ENCODE measurements at places on chromosomes 12 and 14.

DNA sequence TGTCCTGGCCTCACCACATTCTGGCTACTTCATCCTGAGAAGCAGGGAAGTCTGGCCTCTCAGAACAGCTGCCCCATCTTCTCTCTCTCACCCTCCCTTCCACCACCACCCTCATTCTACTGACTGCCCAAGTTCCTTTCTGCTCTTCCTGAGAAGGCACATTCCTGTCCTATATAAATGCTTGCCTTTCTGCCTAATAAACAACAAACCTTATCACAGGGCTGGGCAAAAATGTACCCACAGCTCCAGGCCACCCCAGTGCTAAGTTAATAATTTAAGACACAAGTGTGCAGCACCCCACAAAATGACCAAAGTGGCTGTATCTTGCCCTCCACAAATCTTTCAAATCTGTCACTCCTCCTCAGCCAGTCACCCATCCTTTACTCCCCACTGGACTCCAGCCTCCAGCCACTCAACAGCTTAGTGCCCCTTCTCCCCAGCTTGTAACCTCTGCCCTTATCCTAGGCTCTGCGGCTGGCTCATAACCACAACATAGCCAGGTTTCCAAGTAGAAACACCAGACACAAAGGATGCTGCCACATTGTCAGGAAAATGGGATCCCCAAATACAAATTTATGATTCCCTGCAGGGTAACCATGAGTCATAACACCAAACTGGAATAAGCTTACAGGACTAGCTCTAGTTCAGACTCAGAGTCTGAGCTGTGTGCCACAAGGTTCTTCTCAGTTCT lies 15.0 kb downstream of the OXA1L start:
- DNase-seq, result peak; percentile 22

- DNase-seq, result no peak
These were observed 48.8 kb downstream of the CIT start for GRCh38 chr12:119828300-119828699.

DNA sequence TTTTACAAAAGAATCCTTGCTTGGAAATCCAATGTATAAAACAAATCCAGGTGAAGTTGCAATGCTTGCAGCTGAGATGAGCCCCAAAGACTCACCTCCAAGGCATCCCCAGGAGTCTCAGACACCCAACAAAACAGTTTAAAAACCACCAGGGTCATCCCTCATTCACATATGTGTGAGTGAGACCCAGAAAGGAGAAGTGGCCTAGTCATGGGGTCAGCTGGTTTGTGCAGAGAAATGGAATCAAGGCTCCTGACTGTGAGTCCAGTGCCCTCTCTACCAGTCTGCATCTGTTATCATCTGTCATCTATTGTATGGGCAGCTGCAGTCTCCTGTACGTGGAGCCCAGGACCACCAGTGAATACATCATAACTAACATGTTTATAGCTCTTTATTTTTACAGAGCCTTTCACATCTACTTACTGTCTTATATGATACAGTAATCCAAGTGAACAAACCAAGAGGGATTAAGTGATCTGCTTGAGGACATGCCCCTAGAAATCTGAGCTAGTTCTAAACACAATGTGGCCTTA lies 27.1 kb downstream of the PLEKHG7 start:
- peak; percentile 35 for DNase-seq

DNA sequence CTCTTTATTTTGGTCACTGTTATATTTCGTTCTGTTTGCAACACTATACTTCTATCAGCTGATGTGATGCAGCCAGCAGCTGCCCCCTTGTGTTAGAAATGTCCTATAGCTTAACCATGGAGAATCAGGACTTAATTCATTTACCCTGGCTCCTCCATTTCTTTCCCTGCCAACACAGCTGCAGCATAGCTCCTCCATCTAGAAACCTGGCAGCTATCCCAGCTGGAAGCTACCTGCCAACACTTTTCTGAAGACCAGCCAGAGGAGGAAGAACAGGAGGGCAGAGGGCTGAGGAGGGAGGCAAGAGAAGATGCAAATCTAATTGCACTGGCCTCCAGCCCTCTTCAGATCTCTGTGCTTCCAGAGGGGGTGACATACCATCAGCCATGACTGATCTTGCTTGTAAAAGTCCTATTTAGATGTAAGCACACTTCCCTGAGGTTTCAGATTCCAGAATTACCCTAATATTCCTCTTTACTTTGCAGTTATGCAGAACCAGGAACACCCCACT lies 156.8 kb upstream of the TMEM260 start:
- peak; percentile 85 for DNase-seq

DNA sequence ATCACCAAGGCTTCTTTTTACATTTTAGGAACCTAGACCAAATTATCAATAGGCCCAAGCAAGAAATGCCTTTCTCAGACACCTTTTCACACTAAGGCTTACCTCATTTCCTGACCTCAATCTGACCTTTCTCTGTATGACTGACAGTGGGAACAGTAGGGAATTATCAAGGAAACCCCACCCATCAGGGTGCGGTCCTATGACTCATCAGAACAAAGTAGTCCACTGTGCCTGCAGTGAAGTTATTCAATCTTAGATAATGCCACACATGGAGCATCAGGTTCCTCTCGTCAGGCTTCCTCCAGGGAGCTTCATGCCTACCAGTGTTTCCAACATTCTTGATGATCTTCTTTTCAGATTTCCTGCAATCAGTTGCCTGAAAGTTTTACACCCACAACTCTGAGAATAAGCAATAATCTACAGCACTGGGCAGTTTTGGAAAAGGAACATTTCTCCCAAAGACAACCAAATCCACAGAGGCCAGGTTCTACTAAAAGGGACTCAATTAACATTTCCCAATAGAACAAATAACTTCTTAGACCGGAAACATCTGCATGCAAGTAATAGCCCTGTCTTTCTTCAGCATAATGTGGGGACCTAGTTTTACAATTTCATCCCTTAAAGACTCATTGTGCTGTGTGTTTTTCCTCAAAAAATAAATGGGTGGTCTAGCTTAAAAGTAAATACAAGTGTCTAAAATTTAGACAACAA lies 35.9 kb upstream of the TMTC2 start:
- DNase-seq, result peak; percentile 19

GRCh38 chr14:71113376-71113775 lies 206.1 kb downstream of the PCNX1 start:
- DNase-seq, result peak; percentile 72

DNA sequence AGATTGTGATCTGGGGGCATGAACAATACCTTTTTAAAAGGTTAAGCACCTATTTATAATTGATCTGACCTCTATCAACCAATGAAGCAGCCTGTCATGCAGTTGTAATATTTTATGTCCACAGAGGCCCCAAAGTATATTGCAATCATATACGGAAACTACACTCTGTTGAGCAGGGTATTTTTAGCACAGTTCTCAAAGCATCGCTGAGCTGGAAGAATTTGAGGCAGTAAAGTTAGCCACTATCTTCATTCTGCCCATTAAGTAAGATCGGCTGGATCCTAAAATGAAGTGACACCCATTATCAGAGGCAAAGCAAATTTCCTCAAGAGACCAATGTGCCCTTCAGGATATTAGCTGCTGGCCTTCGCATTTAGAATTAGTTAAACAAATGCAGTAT lies 47.7 kb upstream of the GRIP1 start:
- DNase-seq, result no peak

DNA sequence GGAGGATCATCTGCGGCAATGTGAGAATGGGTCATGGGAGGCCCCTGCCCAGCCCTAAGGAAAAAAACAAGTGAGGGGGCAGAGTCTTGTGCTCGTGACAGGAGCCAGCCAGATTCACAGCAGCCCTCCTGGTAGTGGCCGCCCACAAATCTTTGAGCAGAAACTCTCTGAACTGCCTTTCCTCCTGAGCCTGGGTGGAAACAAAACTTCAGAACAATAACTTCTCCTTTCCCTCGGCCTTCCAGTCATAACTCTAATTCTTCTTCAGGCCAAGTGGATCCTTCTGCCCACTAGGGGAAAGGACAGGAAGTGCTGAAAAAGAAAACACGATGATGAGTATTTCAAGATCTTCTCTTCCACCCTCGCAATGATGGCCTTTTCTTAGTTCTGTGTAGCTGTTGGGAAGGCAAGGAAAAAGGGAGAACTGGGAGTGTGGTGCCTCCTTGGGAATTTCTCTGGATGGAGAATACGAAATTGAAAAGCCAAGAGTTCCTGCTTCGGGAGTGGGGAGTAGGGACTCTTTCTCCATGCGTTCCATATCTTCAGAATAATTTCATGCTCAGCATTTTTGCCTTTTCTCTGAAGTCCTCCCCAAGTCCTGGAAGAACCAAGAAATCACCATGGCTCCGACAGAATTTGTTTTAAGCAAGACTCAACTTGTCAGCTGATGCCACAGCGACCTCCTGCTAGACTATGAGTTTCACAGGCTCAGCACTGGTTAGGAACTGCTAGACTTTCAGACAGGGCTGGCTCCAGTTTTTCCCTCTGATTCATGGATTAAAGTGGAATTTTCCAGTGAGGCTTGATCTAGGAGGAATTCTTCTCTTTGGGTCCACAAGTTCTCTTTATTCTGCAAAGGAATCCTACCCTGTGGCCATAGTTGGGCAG lies 188.9 kb downstream of the CAND1 start:
- peak; percentile 8 for DNase-seq

- DNase-seq, result peak; percentile 66
These were observed 37.8 kb upstream of the ITPR2 start for GRCh38 chr12:26870491-26871419.

DNA sequence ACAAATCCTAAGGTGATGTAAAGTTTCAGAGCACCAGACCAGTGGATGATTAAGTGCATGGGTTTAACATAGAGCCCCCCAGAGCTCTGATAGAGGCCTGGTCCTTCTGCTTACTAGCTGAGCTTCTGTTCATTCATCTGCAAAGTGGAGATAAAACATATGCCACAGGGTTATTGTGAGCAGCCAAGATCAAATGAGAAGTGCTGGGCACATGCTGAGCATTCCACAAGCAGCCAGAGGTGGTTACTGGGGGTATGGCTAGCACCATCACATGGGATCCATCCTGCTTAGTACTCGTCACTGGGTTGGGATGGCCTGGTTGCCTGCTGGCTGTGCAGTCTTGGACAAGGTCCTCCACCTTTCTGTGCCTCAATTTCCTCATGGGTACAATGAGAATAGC lies 18.0 kb upstream of the SMUG1 start:
- no peak for DNase-seq

GRCh38 chr12:55817345-55818139 lies at the start of the genes ORMDL2 and SARNP:
TSS of gene ORMDL2 (plus strand) at chr12:55818041. CDS start at chr12:55819000, 959 bp downstream.
TSS of gene SARNP (minus strand) at chr12:55817724. CDS start at chr12:55817701, 23 bp downstream.
- DNase-seq, result peak; percentile 100

DNA sequence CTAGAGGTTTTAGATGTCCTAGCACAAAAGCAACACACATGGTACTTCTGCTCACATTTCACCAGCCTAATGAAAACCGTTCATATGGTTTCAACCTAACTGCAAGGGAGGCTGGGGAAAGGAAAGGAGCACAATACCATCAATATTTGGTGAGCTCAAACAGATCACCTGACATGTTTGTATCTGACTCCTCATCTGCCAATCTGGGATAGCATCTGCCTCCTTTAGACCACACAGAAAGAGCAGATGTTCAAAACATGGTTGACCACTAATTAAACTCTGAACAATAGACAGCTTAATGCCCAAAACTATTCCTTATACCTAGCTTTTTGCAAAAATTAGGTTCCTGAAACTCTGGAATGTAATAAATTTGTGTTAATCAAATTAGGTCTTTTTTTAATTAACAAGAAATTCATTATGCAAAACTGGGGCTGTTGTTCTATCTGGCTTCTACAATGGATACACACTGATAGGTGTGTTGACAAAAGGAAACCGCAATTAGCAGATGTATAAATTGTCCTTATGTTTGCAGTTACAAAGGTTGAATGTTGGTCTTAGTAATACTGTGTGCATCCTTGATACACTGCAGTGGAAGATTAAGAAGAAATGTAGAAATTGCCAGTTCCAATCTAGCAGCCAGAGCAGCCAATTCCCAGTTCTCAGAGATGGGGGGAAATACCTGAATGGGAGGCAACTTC lies 89.3 kb downstream of the DUSP6 start:
- no peak for DNase-seq

GRCh38 chr12:39807043-39807442 lies 187.4 kb upstream of the ABCD2 start:
- DNase-seq, result no peak

GRCh38 chr12:28190321-28191050 lies at the start of gene CCDC91:
TSS of gene CCDC91 (plus strand) at chr12:28190456. CDS start at chr12:28257216, 66,760 bp downstream.
- DNase-seq, result peak; percentile 89

- peak; percentile 55 for DNase-seq
These were observed 44.5 kb upstream of the ZDHHC17 start for GRCh38 chr12:76719171-76720041.

- peak; percentile 89 for DNase-seq
These were observed 7.7 kb upstream of the INF2 start for GRCh38 chr14:104681689-104682074.

DNA sequence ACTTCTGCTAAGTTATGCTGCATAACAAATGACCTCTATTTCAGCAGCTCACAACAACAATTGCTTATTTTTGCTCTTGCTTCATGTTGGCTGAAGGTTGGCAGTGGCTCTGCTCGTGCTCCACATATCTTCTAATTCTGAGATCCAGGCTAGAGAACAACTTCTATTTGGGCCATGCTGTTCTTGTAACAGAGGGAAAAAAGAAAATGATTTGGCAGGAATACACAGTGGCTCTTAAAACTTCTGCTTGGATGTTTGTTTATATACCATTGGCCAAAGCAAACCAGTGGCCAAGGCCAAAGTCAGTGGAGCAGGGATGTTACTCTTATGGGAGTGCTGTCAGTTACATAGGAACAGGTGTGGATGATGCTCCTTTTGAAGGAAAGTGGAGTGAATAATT lies 32.1 kb downstream of the GPHN start:
- DNase-seq, result no peak

- no peak for DNase-seq
These were observed 18.9 kb upstream of the CERS5 start for GRCh38 chr12:50185970-50186663.

- peak; percentile 57 for DNase-seq
These were observed 110.2 kb downstream of the RASSF9 start for GRCh38 chr12:85725991-85726390.

DNA sequence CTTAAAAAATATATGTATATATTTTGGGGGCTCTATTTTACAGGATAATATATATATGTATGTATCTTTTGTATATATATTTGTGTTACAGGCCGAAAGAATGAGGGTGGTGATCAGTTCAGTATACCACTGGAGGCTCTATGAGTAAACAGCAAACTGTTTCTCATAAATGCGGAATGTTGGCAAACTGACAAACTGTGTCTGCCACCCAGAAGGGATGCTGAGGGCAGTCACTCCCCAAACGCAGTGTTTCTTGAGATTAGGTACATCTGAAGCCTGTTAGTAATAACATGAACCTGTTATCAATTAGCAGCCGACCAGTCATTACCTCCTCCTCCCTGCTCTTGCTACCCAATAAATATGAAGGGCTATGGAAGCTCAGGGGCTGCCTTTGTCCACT lies 20.8 kb downstream of the TNFAIP2 start:
- peak; percentile 80 for DNase-seq

DNA sequence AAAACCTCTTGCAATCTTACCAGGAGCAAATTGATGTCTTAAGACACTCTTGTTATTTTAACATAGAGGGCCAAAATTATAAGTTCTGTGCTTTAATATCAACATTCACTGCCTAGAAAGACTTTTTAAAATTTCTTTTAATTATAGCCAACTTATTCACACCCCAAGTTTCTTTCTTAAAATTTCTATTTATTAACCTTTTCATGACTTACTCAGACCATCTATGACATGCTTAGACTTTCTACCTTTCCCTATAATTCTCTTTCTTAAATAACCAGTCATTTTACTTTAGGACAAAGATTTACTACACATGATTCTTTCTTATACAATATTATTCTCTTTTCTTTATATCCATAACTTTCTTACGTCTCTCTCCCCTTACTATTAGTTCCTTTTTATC lies 220.4 kb downstream of the NUBPL start:
- DNase-seq, result no peak

- peak; percentile 60 for DNase-seq
These were observed 15.1 kb downstream of the LTBP2 start for GRCh38 chr14:74596741-74597450.

GRCh38 chr12:96427269-96427729 lies 27.1 kb upstream of the CDK17 start:
- peak; percentile 98 for DNase-seq

Measured in adipocyte (in vitro differentiated cells).